ENCODE measurements at places on chromosomes 7 and 10.

GRCh38 chr10:1119501-1119900, 63.3 kb downstream of the WDR37 start:
- DNase-seq, result no peak

- no peak for DNase-seq
Observed at GRCh38 chr10:117590101-117590875, 47.7 kb downstream of the EMX2 start.

DNA sequence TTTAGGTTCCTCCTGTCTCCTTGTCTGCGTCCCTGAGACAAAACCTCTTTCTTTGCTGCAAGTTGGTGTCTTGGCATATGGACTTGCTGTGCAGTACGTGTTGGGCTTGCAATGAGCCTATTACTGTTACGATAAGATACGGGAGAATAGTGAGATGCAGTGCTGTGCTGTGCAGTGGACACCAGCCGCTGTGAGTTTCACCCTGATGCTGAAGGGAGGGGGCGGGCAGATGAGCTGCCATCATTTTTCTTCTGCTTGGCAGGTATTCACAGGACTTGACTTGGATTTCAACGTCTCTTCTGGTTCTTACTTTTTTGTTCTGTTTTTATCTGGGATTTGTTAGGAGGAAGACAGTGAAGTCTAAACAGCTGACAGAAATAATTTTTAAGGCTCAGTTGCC, 257.1 kb upstream of the PITRM1 start:
- DNase-seq, result no peak

- no peak for DNase-seq
Observed at GRCh38 chr7:47479821-47480575, 101.9 kb downstream of the TNS3 start.

DNA sequence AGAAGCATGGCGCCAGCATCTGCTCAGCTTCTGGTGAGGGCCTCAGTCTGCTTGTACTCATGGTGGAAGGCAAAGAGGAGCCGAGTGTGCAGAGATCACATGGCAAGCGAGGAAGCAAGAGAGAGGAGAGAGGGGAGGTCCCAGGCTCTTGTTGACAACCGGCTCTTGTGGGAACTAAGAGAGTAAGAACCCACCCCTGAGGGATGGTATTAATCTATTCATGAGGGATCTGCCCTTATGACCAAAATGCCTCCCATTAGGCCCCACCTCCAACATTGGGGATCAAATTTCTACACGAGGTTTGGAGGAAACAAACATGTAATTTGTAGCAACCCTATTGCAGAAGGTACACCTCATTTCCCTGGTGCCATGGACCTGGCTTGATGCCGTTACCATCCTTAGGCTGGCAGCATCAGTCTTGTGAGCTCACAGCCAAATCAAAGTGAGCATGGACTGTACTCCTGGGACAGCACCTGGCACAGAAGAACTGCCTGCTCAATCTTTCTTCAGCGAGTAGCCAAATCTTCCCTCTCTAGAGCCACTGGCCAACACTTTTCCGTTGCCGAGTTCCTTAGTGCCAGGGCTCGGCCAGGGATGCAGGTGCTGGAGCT, 6.5 kb downstream of the BTBD16 start:
- DNase-seq, result no peak

- DNase-seq, result no peak
Observed at GRCh38 chr7:117869374-117869773, 3.9 kb downstream of the CTTNBP2 start.

GRCh38 chr10:94645285-94645684, 38.2 kb upstream of the CYP2C18 start:
- DNase-seq, result no peak
